ENCODE measurements at places on chromosomes 12 and 14.

- no peak for DNase-seq
These were observed 3.3 kb upstream of the FAM222A start for GRCh38 chr12:109710205-109710746.

GRCh38 chr12:109289551-109289950 lies 19.5 kb downstream of the FOXN4 start:
- DNase-seq: no peak

GRCh38 chr12:38342444-38342843 lies 25.9 kb downstream of the ALG10B start:
- DNase-seq: no peak

- DNase-seq: no peak
These were observed 57.3 kb upstream of the SYNE2 start for GRCh38 chr14:63795532-63795931.

DNA sequence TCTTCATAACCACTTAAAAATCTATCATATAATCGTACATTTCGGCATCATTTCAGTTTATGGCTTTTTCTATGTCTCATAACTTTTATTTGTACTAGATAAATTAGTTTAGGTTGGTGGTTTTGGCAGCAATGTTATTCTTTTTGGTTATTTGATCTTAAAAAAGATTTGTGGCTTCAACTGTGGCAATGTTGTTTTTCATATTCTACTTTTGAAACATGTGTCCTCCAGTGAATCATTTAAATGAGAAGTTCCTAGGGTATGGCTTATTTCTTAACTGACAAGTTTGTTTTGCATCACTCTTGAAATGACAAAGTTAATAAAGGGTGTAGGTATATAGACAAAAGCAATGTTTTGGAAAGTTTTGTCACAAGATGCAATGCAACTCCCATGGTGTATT lies 11.1 kb upstream of the KITLG start:
- no peak for DNase-seq

DNA sequence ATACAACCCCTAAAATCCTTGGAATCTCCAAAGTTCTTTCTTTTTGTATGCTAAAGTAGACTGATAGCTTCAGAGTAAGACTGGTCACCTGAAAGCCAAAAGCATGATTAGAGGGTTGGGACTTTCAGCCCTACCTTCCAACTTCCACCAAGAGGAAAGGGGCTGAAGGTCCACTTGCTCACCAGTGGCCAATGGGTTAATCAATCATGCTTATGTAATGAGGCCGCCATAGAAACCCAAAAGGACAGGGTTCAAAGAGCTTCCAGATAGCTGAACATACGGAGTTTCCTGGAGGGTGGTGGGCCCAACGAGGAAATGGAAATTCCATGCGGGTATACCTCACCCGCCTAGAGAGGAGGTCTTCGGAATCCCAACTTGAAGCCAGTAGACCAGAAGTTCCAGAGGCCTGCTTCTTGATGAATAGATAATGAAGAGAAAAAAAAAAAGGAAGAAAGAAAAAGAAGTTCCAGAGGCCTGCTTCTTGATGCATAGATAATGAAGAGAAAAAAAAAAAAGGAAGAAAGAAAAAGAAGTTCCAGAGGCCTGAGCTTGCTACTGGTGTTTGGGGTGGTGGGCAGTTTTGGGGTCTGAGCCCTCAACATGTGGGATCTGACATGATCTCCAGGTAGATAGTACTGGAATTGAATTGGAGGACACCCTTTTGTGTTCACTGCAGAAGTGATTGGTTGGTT lies 11.2 kb upstream of the BTG1 start:
- no peak for DNase-seq

Data from progenitor cell of endocrine pancreas (in vitro differentiated cells).